ENCODE measurements at places on chromosomes 13 and 19.
A peak's percentile ranks its signal among the peaks of the same experiment; 100 is the strongest.

DNA sequence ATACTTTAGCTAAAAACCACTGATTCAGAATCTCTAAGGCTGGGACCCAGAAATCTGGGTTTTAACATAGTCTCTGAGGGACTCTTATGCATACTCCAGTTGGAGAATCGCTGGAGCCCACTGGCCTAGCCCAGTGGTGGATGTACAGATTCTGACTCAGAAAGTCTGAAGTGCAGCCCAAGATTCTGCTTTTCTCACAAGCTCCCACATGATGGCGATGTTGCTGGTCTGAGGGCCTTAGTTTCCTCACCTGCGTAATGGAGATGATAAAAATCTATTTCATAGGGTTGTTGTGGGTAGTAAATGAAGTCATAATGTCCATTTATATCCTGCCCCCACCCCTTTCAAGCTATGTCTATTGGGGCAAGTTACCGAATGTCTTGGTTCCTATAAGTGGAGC lies 7.7 kb upstream of the CDADC1 start:
- no peak for DNase-seq

GRCh38 chr13:96671073-96671472 lies 323.2 kb downstream of the OXGR1 start:
- DNase-seq, result no peak

- no peak for DNase-seq
Measured at GRCh38 chr19:16197188-16197621, 506 bp upstream of the AP1M1 start.

- no peak for DNase-seq
Measured at GRCh38 chr19:37989855-37990254, 82.8 kb downstream of the SIPA1L3 start.

GRCh38 chr13:99191900-99192399 lies 8.7 kb upstream of the UBAC2 start:
- no peak for DNase-seq

DNA sequence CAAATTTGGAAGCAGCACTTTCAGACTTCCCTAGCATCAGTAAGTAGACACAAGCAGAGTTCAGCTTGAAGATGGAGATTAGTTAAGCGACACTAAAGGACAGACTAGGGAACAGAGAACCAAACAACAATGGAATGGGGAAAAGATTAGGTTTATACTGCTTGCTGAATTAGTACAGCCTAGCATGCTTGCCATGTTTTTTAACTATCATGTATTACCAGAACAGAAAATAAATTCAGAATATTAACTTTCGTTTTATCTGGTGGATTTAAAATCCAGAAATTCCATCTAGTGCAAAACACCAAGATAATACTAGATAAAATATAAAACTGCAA lies 451.5 kb upstream of the SLC10A2 start:
- DNase-seq, result no peak

- no peak for DNase-seq
Measured at GRCh38 chr13:111661052-111661451, 340.6 kb downstream of the TEX29 start.

GRCh38 chr19:13917888-13918406 lies 11.9 kb downstream of the CC2D1A start:
- DNase-seq, result no peak

GRCh38 chr19:45020071-45020470 lies 18.8 kb upstream of the CLASRP start:
- no peak for DNase-seq

GRCh38 chr13:106917673-106918556 lies 350.0 kb upstream of the ARGLU1 start:
- peak; percentile 9 for DNase-seq

DNA sequence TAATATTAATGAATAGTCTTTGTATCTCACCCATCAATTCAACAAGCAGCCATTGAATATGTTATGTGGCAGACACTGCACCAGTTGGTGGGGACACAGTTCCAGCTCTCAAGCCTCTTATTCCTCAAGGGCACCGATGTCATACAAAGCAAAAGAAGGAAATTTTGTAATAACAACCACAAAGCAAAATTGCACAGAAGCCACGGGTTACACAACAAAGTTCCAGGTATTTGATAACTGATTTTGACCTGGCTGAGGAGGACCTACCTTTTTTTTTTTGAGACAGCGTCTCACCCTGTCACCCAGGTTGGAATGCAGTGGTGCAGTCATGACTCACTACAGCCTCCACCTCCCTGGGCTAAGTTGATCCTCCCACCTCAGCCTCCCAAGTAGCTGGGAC lies 266.7 kb downstream of the FOXO1 start:
- DNase-seq, result no peak

- DNase-seq, result no peak
Measured at GRCh38 chr13:112179421-112179820, 112.5 kb downstream of the SOX1 start.

DNA sequence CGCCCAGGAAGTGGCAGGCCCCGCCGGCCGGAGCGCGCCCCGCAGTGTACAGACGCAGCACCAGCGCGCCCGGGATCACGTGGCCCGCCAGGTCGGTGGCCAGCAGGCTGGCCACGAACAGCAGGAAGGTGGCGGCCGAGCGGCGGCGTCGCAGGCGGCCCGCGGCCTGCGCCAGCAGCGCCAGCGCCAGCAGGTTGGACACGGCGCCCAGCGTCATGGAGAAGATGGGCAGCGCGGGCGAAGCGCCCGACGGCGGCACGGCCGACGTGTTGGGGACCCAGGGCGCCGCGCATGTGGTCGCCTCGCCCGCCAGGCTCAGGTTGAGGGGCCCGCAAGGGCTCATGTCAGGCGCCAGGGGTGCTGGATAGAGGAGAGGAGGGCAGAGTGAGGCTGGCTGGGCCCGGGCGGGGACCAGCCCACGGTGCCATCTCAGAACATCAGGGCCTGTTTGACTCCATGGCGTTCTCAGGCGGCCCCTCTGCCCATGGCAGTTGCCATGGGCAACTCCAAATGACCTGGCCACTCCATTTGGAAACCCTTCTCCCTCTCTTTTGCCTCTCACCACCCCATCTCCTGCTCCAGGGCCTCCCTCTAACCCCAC lies 1.1 kb downstream of the PTGER1 start:
- DNase-seq, result no peak

GRCh38 chr19:1266916-1267476 lies 2.1 kb upstream of the CIRBP start:
- no peak for DNase-seq

DNA sequence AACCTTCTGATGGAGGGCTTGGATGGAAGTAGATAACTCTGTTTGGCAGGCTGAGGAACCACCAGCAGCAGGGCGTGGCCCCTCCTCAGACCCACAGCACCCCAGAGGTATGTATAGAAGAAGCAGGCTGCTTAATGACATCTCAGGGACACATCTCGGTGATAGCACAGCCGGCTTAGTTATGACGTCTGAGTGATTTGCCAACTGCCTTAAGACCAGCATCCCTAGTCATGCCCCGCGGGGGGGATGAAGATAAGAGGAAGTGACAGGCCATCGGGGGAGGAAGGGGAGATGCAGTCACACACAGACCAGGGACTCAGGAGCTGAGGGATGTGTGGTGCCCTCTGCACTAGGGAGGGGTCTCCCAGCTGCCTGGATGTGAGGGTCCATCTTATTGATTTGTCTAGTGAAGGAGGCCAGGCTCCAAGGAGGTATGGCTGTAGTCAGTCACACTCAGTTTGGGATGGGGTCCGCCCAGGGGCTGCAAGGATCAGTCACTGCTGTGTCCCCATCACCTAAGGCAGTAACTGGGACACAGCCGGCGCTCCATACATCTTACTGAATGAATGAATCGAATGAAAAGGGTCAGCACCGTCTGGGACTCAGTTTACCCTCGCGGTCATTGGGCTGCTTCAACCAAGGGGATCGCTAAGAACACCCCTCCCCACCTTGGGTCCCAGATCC lies 19.2 kb upstream of the ERCC1 start:
- DNase-seq, result no peak

- DNase-seq, result no peak
Measured at GRCh38 chr19:6020972-6021805, 43.2 kb upstream of the RANBP3 start.

- no peak for DNase-seq
Measured at GRCh38 chr13:28326056-28326455, 168.9 kb downstream of the FLT1 start.

- no peak for DNase-seq
Measured at GRCh38 chr19:19461671-19462622, 53.4 kb downstream of the TSSK6 start.

- no peak for DNase-seq
Measured at GRCh38 chr13:46385946-46386345, 1.1 kb downstream of the RUBCNL start.

GRCh38 chr13:98410612-98411011 lies 166.3 kb downstream of the STK24 start:
- DNase-seq, result no peak

GRCh38 chr19:13506471-13506820 lies at the start of gene CACNA1A:
TSS of gene CACNA1A (minus strand) at chr19:13506479. CDS start at chr19:13506224, 255 bp downstream.
- no peak for DNase-seq

- no peak for DNase-seq
Measured at GRCh38 chr13:96824140-96824539, 170.1 kb downstream of the OXGR1 start.

GRCh38 chr13:80157261-80157932 lies 183.5 kb downstream of the SPRY2 start:
- DNase-seq, result no peak

DNA sequence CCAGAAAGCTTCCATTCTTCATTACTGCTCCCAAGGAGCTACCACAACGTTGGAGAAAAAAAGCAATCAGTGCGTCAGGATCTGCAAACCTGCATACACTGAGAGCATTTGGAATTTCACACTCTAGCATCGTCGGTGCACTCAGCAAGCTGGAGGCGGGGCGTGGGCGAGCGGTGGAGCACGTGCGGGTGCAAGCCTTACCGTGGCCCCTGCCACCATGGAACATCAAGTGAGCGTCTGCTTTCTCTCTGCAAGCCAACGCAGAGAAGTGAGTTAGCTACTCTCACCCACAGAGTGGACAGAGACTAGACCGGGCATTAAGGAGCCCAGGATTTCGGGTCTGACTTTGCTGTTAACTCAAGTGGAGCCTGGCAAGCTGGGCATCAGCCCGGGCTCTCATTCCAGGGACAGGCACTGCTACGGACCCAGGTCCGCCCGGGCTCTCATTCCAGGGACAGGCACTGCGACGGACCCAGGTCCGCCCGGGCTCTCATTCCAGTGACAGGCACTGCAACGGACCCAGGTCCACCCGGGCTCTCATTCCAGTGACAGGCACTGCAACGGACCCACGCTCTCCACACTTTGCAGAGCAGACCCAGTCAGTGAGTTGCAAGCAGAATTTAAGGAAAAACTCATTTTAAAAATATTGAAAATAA lies 124.1 kb upstream of the SPACA7 start:
- no peak for DNase-seq

DNA sequence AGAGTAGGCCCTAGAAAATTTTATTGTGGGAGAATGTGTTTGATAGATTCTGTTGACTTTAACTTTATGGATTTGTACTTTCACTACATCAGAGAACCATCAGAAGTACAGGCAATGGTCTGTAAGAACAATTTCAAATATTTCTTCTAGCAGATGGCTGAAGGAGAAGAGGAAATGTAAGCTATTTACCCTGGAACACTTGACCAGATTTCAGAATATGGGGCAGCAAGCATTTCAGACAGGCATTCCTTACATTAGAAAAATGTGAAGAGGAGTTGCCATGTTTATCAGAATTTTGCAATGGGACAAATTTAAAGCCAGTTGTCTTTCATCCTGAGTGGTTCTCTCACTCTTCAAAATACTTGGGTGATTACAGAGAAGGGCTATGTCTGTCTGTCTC lies 7.5 kb downstream of the FRY start:
- DNase-seq, result no peak

GRCh38 chr13:77034881-77035280 lies 7.9 kb upstream of the FBXL3 start:
- no peak for DNase-seq

GRCh38 chr19:525857-526419 lies 5.6 kb upstream of the CDC34 start:
- DNase-seq, result no peak

- DNase-seq, result no peak
Measured at GRCh38 chr13:112952759-112953551, 16.1 kb upstream of the MCF2L start.

DNA sequence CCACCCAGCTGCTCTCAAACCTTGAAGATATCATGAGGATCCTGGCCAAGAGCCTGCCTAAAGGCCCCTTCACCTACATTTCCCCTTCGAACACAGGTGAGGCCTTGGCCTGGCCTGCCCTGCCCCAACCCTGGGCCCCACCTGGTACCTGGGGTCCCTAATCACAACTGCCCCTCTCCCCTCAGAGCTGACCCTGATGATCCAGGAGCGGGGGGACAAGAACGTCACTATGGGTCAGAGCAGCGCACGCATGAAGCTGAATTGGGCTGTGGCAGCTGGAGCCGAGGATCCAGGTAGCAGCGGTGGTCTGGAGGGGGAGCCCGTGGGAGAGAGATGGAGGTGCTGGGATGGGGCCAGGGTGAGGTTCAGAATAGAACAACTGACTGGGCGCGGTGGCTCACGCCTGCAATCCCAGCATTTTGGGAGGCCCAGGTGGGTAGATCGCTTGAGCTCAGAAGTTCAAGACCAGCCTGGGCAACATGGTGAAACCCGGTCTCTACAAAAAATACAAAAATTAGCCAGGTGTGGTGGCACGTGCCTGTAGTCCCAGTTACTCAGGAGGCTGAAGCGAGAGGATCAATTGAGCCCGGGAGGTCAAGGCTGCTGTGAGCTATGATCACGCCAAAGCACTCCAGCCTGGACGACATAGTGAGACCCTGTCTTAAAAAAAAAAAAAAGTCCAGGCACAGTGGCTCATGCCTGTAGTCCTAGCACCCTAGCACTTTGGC lies 17.5 kb downstream of the DDX39A start:
- DNase-seq, result no peak

DNA sequence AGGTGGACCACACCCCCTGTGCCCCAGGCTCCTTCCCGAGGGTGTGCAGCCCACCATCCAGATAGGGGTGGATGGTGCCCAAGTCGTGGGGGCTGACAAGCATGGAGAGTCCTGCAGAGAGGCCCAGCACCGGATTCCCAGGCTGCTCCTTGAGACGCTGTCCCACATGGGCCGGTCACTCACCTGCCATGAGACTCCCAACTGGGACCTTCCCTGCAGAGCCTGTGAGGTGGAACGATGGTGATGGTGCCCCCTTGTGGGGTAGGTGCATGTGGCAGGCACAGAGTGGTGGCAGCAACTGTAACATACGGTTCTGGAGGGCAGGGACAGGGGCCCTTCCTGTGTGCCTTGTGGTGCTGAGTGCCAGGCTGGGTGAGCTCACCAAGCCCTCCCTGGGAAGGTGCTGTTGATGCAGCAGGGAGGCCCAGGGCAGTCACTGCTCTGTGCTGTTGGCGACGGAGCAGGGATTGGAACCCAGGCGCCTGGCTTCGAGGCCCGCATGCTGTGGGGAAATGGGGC lies 33.1 kb downstream of the PPP1R37 start:
- no peak for DNase-seq

- no peak for DNase-seq
Measured at GRCh38 chr13:98396071-98396710, 180.7 kb downstream of the STK24 start.
